Testis (tissue), 5 donors: ENCODE measurements at places on chromosomes 2 and 18. TPM values are rescaled to one million over a fixed set of nuclear protein-coding genes. Genes with fewer than 3 reads are reported as not detected.
A peak's percentile ranks its signal among the peaks of the same experiment; 100 is the strongest.

DNA sequence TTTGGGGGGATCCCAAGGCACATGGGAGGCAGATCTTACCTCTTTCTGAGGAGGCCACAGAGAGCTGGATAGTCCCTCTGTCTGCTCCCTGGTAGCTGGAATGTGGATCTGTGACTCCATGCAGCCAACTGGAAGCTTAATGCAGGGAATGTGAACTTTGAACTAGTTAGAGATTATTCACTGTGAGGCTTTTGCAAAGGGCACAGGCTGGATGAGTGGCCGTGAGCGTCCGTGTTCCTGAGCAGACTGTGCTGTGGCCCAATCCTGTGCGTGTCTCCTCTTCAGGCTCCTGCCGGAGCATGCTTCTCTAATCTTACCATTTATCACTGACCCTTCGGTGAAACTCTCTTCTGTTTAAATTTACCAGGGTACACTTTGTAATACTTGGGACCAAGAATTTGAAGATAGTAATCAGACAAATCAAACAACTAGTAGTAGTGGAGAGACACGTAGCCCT lies 187.6 kb downstream of the PTPRM start:
- H3K27ac ChIP-seq = no peak overlapping the region
- H3K36me3 ChIP-seq = no peaks in the 10 kb centered on the region
- no peak overlapping the region for H3K4me3 ChIP-seq

DNA sequence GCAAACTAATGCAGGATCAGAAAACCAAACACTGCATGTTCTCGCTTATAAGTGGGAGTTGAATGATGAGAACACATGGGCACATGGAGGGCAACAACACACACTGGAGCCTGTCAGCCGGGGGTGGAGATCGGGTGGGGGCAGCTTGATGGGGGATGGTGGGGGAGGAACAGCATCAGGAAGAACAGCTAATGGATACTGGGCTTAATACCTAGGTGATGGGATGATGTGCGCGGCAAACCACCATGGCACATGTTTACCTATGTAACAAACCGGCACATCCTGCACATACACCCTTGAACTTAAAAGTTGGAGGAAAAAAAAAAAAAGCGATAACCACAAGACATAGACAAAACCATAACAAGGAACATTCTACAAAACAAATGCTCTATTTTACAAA lies 10.4 kb downstream of the CHMP3 start:
- H3K36me3 ChIP-seq = no peaks in the 10 kb centered on the region
- H3K27ac ChIP-seq = no peak overlapping the region
- no peak overlapping the region for H3K4me3 ChIP-seq
- DNase-seq = no peak
- H3K4me1 ChIP-seq = no peaks in the 10 kb centered on the region
- no peaks in the 10 kb centered on the region for H3K27me3 ChIP-seq

- no peaks in the 10 kb centered on the region for H3K36me3 ChIP-seq
- no peak overlapping the region for H3K4me3 ChIP-seq
- H3K27me3 ChIP-seq = no peaks in the 10 kb centered on the region
- H3K4me1 ChIP-seq = no peaks in the 10 kb centered on the region
- H3K27ac ChIP-seq = no peak overlapping the region
Observed at GRCh38 chr2:65586516-65586915, 154.1 kb upstream of the SPRED2 start.

UGT1A1 gene
- 0.31 TPM for total RNA-seq

DNA sequence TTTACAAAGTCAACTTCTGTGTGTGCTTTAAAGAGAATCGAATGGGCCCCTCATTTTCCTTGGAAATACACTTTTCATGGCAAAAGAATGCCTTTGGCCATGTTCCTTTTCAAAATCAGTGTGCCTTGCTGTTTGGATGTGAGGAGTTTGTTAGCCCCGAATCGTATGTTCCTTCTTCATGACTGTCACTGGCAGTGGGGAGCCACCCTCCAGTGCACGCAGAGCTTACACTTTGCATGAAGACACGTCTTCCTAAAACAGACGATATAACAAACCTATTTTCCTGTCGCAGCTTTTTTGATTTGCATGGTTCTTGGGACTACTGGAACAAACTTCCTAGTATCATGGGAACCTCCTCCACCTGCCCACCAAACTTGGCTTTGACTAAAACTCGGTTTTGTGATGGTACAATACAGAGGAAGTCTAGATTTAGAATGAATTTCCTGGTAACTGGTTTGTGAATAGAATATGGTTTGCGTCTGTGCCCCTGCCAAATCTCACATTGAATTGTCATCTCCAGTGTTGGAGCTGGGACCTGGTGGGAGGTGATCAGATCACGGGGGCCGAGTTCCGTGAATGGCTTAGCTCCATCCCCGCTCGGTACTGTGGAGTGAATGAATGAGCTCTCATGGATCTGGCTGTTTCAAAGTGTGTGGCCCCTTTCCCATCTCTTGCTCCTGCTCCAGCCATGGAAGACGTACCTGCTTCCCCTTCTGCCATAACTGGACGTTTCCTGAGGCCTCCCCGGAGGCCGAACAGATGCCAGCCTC lies 194.9 kb downstream of the TWIST2 start:
- no peak overlapping the region for H3K27ac ChIP-seq
- DNase-seq = no peak
- no peaks in the 10 kb centered on the region for H3K27me3 ChIP-seq
- H3K4me3 ChIP-seq = no peak overlapping the region

- no peak overlapping the region for H3K27ac ChIP-seq
- H3K4me3 ChIP-seq = no peak overlapping the region
- no peaks in the 10 kb centered on the region for H3K36me3 ChIP-seq
- DNase-seq = no peak
- H3K27me3 ChIP-seq = no peaks in the 10 kb centered on the region
Observed at GRCh38 chr2:172702451-172702850, 33.2 kb upstream of the RAPGEF4 start.

- H3K27ac ChIP-seq = no peak overlapping the region
- H3K36me3 ChIP-seq = no peaks in the 10 kb centered on the region
- H3K4me1 ChIP-seq = peaks cover 2% of the 10 kb centered on the region
- H3K27me3 ChIP-seq = no peaks in the 10 kb centered on the region
- DNase-seq = no peak
Observed at GRCh38 chr2:168049609-168050008, 197.8 kb downstream of the STK39 start.

DNA sequence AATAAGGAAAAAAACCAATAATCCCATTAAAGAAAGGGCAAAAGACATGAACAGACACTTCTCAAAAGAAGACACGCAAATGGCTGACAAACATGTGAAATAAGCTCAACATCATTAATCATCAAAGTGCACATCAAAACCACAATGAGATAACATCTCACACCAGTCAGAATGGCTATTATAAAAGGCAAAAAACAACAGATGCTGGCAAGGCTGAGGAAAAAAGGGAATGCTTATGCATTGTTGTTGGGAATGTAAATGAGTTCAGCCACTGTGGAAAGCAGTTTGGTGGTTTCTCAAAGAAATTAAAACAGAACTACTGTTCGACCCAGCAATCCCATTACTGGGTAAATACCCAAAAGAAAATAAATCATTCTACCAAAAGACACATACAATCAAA lies 285.6 kb downstream of the NR4A2 start:
- no peak overlapping the region for H3K4me3 ChIP-seq
- no peaks in the 10 kb centered on the region for H3K27me3 ChIP-seq
- no peaks in the 10 kb centered on the region for H3K4me1 ChIP-seq
- no peaks in the 10 kb centered on the region for H3K36me3 ChIP-seq
- DNase-seq = no peak
- H3K27ac ChIP-seq = no peak overlapping the region

DNA sequence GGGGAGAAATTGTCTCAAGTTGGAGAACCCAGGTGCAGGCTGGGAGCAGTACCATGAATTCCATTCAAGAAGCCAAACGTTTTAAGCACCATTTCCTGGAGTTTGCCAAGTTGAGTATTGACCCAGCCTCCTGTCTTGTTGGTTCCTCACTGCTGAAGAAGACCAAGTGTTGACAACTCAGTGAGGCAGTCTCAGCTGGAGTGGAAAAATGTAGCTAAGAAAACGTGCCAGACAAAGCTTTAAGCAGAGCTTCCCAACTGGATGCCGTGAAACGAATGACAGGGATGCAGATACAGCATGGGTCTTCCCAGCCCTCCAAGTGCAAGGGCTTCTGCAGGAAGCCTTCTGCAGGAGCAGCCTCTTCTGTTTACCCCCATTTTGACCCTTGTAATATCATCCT lies 778 bp upstream of the INPP1 start:
- no peaks in the 10 kb centered on the region for H3K27me3 ChIP-seq
- peaks cover 6% of the 10 kb centered on the region for H3K4me1 ChIP-seq
- H3K36me3 ChIP-seq = no peaks in the 10 kb centered on the region
- peak overlapping the region; percentile 92 for H3K27ac ChIP-seq
- no peak for DNase-seq

- no peak for DNase-seq
- no peaks in the 10 kb centered on the region for H3K4me1 ChIP-seq
- no peaks in the 10 kb centered on the region for H3K27me3 ChIP-seq
- no peaks in the 10 kb centered on the region for H3K36me3 ChIP-seq
- H3K27ac ChIP-seq = no peak overlapping the region
Observed at GRCh38 chr2:200129721-200130462, 174.5 kb downstream of the MAIP1 start.

EFHD1 gene
- 16.5 TPM for total RNA-seq

FANCL gene
- 36.6 TPM for total RNA-seq

DNA sequence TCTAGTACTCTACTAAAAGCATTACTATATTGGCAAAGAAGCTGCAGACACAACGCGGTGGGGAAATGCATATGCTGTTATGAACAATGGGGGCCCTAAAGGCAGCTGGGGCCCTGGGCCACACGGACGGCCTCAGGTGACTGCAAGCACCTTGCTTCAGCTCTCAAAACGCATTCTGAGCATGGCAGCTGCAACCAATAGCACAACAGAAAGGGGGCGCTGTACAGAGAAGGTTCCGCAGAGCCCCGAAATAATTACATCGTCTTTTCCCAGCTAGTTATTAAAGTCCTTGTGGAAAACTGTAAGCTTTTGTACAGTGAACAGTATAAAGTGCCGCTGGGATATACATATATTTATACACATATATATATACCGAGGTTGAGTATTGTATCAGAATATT lies 45.3 kb upstream of the PXDN start:
- no peak overlapping the region for H3K4me3 ChIP-seq
- no peaks in the 10 kb centered on the region for H3K27me3 ChIP-seq
- H3K27ac ChIP-seq = no peak overlapping the region
- no peak for DNase-seq
- H3K4me1 ChIP-seq = peaks cover 7% of the 10 kb centered on the region
- no peaks in the 10 kb centered on the region for H3K36me3 ChIP-seq

DNA sequence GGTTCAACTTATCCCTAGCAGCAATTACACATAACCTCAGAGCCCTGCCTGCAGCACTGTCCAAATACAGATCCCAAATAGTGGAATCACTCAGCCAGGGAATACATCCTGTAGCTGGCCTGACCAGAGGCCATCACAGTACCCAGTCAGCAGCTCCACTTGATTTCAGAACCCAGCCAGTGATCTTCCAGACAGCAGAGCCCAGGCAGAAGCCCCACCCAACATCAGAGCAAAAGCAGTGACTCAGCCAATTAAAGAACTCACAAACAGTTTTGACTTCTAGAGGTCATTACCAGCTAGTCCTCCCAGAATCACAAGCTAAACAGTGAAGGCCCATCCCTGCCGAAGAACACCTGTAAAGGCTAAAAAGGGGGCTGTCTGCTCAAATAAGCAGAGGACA lies 118.0 kb upstream of the SRD5A2 start:
- no peak for DNase-seq
- H3K4me1 ChIP-seq = no peaks in the 10 kb centered on the region
- no peaks in the 10 kb centered on the region for H3K36me3 ChIP-seq
- H3K27ac ChIP-seq = no peak overlapping the region
- H3K4me3 ChIP-seq = no peak overlapping the region
- H3K27me3 ChIP-seq = no peaks in the 10 kb centered on the region

DNA sequence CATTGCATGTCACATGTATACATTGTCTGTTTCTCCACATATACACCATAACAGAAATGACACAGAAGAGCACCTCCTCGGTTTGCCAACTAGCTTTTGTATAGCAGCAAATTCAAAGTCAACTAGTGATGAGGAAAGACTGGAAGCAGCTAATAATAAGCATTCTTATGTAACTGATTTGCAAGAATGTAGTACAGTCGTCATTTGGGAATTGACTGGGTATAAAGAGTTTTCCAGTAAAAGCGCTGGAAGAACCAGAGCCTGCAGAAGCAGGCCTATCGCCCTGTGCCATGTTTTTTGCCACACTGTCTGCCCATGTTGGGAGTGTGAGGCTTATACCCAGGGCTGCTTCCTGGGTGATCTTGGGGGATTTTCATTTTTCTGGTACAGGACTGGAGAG lies 310.6 kb downstream of the GBX2 start:
- no peak overlapping the region for H3K27ac ChIP-seq
- no peaks in the 10 kb centered on the region for H3K36me3 ChIP-seq
- H3K4me1 ChIP-seq = no peaks in the 10 kb centered on the region
- H3K4me3 ChIP-seq = no peak overlapping the region
- DNase-seq = no peak
- H3K27me3 ChIP-seq = no peaks in the 10 kb centered on the region
